Aortic smooth muscle cell (primary cell): ENCODE measurements at places on chromosomes 4 and X. TPM values are rescaled to one million over a fixed set of nuclear protein-coding genes. Genes with fewer than 3 reads are reported as not detected.

The HDAC6 gene
- total RNA-seq = 21.7 and 28.1 TPM in 2 replicates

The BEX5 gene
- total RNA-seq = 0.92 TPM in 1 of 2 replicates, not detected in the other

The SLBP gene
- 57.4 and 77.0 TPM in 2 replicates for total RNA-seq

The CLDN34 gene
- not detected in 2 replicates for total RNA-seq

The OTUD6A gene
- not detected in 2 replicates for total RNA-seq

The RPS6KA3 gene
- total RNA-seq = 49.0 and 55.8 TPM in 2 replicates

The CRMP1 gene
- 0.06 and 0.13 TPM in 2 replicates for total RNA-seq

The BEX1 gene
- total RNA-seq = not detected in 2 replicates

The RCHY1 gene
- 32.6 and 33.2 TPM in 2 replicates for total RNA-seq

The CUL4B gene
- 39.8 and 76.0 TPM in 2 replicates for total RNA-seq

The ATP2B3 gene
- total RNA-seq = not detected in 2 replicates

The FMR1NB gene
- not detected in 2 replicates for total RNA-seq

The USP9X gene
- total RNA-seq = 132 and 141 TPM in 2 replicates

The RASSF6 gene
- 0.13 TPM in 1 of 2 replicates, not detected in the other for total RNA-seq

The TRPC3 gene
- total RNA-seq = under 0.01 TPM in 2 replicates

The BMP3 gene
- under 0.01 and 0.12 TPM in 2 replicates for total RNA-seq

The CT45A3 gene
- not detected in 2 replicates for total RNA-seq

The ADD1 gene
- total RNA-seq = 173 and 187 TPM in 2 replicates

The NSG1 gene
- total RNA-seq = 0.06 and 0.26 TPM in 2 replicates

The GPC3 gene
- under 0.01 TPM in 1 of 2 replicates, not detected in the other for total RNA-seq
